ENCODE measurements at places on chromosomes 1 and 21.

GRCh38 chr21:45285266-45285931 is 2.3 kb downstream of the POFUT2 start:
- DNase-seq: no peak

DNA sequence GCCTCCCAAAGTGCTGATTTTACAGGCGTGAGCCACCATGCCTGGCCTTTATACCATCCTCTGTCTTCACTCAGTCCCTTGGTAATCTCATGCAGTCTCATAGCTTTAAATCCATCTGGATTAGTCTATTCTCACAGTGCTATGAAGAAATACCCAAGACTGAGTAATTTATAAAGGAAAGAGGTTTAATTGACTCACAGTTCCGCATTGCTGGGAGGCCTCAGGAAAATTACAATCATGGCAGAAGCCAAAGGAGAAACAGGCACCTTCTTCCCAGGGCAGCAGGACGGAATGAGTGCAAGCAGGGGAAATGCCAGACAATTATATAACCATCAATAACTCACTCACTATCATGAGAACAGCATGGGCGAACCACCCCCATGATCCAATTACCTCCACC is 49.1 kb upstream of the CPLANE2 start:
- no peak for DNase-seq

- no peak for DNase-seq
These were observed 25.6 kb downstream of the LRRC42 start for GRCh38 chr1:53971718-53972117.

DNA sequence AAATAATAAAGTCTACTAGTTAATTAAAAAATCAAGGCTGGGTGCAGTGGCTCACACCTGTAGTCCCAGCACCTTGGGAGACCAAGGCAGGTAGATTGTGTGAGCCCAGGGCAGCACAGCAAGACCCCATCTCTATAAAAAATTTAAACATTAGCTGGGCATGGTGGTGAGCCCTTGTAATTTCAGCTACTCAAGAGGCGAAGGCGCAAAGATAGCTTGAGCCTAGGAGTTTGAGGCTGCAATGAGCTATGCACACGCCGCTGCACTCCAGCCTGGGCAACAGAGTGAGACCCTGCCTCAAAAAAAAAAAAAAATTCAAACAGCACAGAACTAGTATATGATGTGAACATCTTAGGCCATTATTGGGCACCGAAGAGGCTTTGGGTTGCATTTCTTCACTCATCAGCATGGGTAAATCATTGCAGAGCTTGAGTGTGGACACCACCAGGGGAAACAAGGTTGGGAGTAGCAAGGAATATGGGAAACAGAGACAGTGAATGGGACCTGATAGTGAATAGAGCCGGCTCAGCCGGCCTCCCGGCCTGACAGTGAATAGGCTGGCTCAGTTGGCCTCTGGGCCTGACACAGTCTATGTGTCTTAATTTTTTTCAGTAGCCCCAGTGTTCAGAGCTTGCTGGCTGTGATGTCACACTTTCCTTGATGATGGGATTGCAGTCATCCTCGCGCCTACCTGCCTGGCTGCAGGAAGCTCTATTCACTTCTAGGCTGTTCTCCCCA is 89.1 kb upstream of the ERRFI1 start:
- DNase-seq: no peak

DNA sequence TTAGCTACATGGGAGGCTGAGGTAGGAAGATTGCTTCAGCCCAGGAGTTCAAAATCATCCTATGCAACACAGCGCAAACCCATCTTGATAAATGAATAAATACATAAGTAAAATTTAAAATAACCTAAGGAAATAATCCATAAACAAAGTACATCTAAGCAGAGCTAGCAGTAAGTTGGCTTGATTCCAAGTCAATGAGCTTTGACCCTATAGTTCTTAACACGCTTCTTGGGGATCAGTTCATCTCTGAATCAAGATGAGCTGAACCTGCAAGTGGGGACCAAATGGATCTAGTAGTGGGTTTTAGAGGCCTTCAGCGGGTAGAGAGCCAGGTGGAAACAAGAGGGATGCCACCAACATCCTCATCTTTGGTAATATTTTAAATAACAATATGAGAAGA is 31.5 kb upstream of the PHGDH start:
- DNase-seq: no peak

Measured in activated CD4-positive, CD25-positive, alpha-beta regulatory T cell (primary cell).